ENCODE measurements at places on chromosomes 3 and 15. TPM values are rescaled to one million over a fixed set of nuclear protein-coding genes. Genes with fewer than 3 reads are reported as not detected.

ITGA11 gene
- total RNA-seq = 22.4 TPM

GPR149 gene
- total RNA-seq = not detected

PPM1M gene
- total RNA-seq = 11.8 TPM

INO80 gene
- 16.8 TPM for total RNA-seq

SNTN gene
- total RNA-seq = not detected

PLS1 gene
- total RNA-seq = 1.5 TPM

ARIH1 gene
- 141 TPM for total RNA-seq

NR2E3 gene
- not detected for total RNA-seq

EXD1 gene
- total RNA-seq = not detected

NEDD4 gene
- total RNA-seq = 10.5 TPM

GLDN gene
- total RNA-seq = 1.5 TPM

PLSCR4 gene
- total RNA-seq = 27.9 TPM

LZTFL1 gene
- 9.1 TPM for total RNA-seq

A4GNT gene
- not detected for total RNA-seq

ADCY5 gene
- 104 TPM for total RNA-seq

GRM7 gene
- 0.10 TPM for total RNA-seq

INSYN1 gene
- 79.3 TPM for total RNA-seq

MUSTN1 gene
- 14.8 TPM for total RNA-seq

PPCDC gene
- 5.9 TPM for total RNA-seq
